ENCODE measurements at places on chromosomes 1 and 21.

DNA sequence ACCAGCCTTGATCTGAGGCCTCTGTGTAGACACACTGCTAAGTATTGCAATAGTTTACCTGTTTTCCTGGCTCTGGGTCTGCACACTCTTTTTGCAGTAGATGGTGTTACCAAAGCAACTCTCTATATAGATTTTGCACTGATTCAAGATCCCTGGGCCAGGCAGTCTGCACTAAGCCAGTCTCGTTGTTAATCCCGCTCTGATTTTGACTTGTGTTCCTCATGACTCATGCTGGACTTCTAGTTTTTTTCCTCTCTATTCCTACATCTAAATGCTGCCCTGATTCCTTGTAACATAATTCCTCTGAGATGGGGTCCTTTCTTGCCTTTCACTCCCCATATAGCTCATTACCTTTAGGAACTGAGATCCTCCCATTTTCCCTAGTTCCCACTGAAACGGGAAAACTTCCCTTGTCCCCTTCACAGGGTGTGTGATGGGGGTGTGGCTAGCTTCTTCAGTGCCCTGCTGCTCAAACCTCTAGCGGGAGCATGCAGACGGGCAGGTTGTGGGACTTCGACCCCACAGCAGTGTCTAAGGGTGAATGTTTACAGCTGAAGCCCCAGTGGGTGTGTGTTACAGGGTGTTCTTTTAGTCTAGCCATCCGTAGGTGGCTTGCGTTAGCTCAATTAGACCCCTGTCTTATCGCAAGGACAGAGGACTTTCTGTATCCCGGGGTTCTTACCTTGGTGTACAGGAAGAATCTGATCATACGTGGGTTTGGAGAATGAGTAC, 106.5 kb upstream of the RAB3GAP2 start:
- DNase-seq = no peak

- no peak for DNase-seq
These were observed 345 bp downstream of the HPCAL4 start for GRCh38 chr1:39690794-39691382.

DNA sequence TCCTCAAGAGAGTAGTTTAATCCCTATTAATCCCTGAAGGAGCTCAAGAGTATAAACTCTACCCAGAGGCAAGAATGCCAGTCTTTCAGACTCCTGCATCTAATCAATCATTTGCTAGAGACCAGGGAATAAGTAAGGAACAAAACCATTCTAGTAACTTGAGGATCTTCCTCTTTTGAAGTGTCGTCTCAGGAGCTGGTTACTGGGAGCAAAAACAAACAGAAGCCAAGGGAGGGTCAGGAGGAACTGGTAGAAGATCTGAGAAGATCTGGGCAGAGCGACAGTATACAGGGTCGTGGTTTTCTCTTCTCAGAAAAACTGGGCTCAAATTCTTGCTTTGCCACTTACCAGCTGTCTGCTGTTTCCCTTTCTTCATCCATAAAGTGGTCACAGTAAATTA, 69.3 kb downstream of the RPS6KA1 start:
- DNase-seq = no peak

DNA sequence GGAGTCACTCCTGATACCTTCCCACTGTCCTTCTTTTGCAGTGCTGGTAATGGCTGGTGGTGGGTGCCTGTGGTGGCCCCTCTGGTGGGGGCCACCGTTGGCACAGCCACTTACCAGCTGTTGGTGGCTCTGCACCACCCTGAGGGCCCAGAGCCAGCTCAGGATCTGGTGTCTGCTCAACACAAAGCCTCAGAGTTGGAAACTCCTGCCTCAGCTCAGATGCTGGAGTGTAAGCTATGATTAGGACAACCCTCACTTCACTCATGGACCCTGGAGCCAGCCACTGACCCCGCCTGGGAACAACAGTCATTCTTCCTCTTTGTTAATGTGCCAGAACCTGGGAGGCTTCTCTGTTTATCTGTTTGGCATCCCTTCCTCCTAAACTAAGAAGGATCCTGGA, 1.1 kb upstream of the ATP8B2 start:
- no peak for DNase-seq

DNA sequence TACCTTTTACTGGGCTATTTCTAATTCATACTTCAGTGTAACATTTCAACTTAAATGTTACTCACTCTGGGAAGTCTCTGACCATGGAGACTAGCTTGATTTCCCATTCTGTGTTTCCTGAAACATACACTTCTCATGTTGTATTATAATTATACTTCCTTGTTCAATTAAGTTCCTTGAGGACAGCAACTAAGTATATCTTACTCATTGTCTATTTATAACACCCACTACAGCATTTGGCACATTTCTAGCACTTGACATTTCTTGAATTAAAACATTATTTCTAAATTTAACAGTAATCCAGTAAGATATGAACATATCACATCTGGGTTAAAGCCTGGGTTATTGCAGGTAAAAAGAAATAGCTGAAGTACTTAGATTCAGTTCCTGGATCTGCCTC, 32.4 kb upstream of the F13B start:
- DNase-seq = no peak

DNA sequence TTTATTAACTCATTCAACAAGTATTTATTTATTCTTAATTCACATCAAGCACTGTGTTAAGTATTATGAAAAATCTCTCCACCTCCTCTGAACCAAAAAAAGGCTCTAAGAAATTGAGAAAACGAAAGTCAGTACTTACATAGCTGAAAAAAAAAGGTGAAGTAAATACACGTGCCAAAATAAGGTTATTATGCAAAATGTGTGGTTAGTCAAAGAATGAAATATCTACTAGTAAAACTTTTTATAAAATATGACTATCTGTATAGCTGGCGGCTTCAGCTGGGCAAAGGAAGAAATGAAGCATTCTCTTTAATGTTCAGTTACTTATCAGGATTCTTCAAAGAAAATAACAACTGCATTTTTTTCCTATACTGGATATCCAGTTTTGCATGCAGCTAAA, 35.5 kb upstream of the ASPM start:
- no peak for DNase-seq

GRCh38 chr1:25137106-25137505, 95.2 kb downstream of the SYF2 start:
- no peak for DNase-seq

GRCh38 chr1:17307946-17308345, at the start of gene PADI4:
PADI4 (plus strand) TSS chr1:17308197; CDS start chr1:17308223, 26 bp downstream.
- no peak for DNase-seq

- DNase-seq = no peak
These were observed 30.4 kb downstream of the RAP1GAP start for GRCh38 chr1:21638531-21639341.

DNA sequence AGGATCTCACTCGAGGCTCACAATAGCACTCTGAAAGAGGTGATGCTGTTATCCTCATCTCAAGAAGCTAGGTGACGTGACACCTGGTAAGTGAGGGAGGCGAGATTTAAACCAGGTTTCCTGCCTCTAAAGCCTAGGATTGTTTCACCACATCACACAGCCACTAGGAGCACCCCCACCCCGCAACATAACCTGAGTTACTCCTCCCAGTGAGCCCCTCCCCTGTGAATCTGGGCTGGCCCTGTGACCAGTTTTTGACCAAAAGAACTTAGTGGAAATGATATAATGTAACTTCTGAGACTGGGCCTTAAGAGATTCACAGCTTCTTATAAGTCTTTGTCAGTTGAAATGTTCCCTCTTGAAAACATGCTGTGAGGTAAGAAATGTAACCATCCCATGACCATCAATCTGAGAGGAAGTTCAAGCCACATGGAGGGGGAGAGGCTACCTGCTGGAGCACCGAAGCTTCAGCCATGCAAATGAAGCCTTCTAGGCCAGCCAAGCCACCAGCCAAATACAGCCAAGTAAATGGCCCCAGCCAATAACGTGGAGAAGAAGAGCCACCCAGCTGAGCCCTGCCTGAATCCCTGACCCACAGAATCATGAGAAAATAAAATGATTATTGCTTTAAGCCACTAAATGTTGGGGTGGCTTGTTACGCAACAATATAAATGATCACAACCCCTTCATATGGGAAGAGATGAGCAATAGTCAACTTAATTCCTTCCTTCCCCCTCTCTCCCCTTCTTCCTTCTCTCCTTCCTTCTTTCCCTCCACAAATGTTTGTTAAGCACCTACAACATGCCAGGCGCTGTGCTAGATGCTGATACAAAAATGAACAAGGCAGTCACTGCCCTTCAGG, 61.0 kb upstream of the FAM20B start:
- no peak for DNase-seq

DNA sequence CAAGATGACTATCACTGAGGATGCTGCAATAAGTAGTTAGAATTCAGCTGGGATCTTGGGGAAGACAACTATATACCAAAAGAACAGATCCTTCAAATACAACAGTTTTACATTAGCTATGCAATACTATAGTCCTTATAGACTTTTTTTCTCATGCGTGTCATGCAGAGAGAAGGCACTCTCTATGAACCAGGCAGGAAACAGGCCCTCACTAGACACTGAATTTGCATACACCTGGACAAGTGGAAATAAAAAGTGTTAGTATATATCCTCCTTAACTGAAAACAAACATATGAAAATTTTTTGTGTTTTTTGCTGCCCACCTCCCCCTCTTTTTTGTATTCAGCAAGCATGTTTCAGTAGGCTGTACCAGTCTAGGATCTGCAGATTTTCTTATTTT, 29.9 kb downstream of the TMCO1 start:
- DNase-seq = no peak

GRCh38 chr1:97004054-97004453, 282.5 kb downstream of the PTBP2 start:
- no peak for DNase-seq

- DNase-seq = no peak
These were observed 8.5 kb upstream of the CD247 start for GRCh38 chr1:167526667-167527383.

DNA sequence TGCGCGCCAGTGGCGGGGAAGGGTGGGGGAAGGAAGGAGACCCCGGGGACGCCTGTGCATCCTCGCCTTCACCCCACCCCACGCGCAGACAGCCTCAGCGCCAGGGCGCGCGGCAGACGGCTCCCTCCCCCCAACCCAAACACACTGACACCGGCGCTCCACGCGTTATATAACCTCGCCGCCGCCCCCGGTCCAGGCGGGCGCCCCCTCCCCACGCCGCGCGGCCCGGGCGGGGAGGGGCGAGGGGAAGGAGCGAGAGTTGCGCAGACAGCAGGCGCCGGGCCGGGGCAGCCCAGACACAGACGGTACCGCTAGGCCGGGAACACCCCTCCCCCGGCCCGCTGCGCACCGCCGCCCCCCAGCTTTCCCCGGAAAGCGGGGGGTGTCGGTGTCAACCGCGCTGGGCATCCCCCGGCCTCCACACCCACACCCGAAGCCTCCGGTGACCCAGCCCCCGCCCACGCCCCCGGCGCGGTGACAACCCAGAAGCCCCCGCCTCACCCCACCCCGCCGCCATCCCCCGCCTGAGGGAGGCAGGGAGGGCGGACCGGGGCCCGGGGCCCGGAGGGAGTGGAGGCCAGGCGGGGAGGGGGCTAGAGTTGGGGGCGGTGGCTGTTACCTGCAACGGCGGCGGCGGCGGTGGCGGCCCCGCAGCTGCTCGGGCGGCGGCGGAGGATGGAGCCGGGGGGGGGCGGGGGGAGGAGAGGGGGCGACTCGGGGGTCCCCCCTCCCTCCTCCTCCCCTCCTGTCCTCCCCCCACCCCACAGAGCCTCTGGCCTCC, 432 bp downstream of the AKT3 start:
- peak; percentile 49 for DNase-seq
